ENCODE measurements at places on chromosomes 5 and 9.

DNA sequence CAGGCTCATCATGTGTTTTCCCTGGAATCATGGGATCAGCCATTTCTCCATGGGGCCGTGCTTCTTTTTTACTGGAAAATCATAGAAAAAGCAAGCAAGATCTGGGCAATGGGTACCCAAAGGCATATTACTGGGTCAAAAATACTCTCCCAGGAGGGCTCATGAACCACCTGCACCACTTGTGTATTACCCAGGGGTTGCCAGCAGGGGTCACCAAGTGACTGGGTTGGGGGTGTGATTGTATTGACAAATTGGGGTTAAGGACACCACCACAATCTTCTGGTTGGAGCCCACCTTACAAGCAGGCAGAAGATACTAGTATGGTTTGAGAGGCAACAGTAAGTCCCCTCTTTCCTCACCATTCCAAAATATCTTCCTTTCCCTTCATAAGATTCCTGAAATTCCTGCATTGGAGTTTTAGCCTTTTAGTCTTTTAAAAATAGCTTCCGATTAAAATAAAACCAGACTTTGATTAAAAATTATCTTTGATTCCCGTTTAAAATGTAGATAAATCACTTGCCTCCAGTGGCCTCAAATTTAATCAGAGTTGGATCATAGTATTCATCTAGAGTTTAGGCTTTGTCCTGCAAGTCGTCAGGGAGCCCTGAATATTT, 603.3 kb downstream of the KIF4B start:
- DNase-seq, result peak; percentile 17

DNA sequence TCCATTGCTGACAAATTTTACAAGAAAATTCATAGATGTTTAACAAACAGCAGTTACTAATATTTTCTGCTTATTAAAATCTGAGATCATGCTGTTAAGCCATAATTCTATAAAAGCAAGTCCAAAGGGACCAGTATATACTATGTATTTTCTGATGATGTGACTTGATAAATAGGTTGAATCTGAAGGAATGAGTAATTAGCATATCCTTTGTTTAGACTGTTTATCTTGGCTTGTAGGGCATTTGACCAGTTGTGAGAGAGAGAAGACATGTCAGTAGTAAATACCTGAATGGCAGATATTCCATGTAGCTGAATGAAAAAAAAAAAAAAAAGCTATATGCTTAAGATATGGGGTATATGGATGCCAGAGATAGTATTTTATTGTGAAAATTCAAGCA, 14.6 kb downstream of the CPEB4 start:
- DNase-seq, result peak; percentile 19

GRCh38 chr5:149757956-149758355, 27.8 kb downstream of the PPARGC1B start:
- no peak for DNase-seq

GRCh38 chr5:1315709-1316587, 21.1 kb upstream of the TERT start:
- no peak for DNase-seq

DNA sequence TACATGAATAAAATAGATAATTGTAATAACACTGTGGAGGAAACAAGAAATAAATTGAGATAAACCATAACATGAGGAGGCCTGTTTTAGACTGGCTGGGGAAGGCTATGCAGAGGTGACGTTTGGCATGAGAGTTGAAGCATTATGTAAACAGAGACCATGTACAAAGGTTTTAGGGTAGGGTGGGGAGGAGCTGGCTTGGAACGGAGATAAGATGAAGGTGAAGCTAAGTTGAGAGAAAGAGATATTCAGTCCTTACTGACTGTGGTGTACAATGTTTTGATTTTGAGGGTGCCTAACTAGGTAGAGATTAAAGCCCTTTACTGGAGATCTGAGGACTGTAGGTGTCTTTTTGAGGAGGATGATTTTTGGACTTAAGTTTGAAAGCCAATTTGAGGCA, 17.8 kb downstream of the MAN2A1 start:
- DNase-seq, result no peak

GRCh38 chr9:113176803-113177202, 26.0 kb downstream of the SLC31A2 start:
- DNase-seq, result no peak

Measured in cerebellar cortex (tissue), 1 donor.